Stimulated activated CD4-positive, alpha-beta T cell treated with anti-CD3 and anti-CD28 coated beads, Interleukin-4, amount 100 ng/mL, for 48 hours (primary cell): ENCODE measurements at places on chromosomes 3 and 15.
A peak's percentile ranks its signal among the peaks of the same experiment; 100 is the strongest.

DNA sequence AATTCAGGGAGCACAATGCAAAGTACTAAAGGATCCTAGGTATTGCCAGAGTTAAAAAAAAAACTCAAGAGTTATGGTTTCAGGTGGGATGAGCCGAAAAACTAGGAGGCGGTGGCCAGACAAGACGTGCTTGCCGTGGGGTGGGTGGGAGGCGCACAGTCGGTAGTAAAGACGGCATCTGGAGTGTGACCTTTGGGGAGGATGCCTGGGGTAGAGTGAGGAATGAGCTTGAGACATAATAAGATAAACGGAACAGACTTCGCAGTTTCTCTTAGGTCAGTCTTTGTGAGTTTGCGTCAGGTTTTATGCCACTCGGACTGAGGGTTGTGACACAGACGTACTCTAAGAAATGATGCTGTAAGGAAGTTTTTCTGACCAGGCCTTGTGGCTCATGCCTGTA lies 139.6 kb downstream of the LRRK1 start:
- no peak for DNase-seq

DNA sequence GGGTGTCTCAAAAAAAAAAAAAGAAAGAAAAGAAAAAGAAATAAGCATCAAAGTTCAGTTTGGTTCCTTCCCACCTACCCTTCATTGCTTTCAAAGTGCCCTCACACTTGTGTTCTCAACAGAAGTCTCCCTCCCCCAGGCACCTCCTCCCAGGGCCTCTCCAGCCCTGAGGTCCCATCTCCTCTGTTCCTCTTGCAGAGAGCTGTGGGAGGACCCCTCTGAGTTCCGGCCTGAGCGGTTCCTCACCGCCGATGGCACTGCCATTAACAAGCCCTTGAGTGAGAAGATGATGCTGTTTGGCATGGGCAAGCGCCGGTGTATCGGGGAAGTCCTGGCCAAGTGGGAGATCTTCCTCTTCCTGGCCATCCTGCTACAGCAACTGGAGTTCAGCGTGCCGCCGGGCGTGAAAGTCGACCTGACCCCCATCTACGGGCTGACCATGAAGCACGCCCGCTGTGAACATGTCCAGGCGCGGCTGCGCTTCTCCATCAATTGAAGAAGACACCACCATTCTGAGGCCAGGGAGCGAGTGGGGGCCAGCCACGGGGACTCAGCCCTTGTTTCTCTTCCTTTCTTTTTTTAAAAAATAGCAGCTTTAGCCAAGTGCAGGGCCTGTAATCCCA lies 6.1 kb downstream of the CYP1A2 start:
- DNase-seq: no peak

- no peak for DNase-seq
Observed at GRCh38 chr3:112253301-112253971, 40.6 kb downstream of the SLC9C1 start.

DNA sequence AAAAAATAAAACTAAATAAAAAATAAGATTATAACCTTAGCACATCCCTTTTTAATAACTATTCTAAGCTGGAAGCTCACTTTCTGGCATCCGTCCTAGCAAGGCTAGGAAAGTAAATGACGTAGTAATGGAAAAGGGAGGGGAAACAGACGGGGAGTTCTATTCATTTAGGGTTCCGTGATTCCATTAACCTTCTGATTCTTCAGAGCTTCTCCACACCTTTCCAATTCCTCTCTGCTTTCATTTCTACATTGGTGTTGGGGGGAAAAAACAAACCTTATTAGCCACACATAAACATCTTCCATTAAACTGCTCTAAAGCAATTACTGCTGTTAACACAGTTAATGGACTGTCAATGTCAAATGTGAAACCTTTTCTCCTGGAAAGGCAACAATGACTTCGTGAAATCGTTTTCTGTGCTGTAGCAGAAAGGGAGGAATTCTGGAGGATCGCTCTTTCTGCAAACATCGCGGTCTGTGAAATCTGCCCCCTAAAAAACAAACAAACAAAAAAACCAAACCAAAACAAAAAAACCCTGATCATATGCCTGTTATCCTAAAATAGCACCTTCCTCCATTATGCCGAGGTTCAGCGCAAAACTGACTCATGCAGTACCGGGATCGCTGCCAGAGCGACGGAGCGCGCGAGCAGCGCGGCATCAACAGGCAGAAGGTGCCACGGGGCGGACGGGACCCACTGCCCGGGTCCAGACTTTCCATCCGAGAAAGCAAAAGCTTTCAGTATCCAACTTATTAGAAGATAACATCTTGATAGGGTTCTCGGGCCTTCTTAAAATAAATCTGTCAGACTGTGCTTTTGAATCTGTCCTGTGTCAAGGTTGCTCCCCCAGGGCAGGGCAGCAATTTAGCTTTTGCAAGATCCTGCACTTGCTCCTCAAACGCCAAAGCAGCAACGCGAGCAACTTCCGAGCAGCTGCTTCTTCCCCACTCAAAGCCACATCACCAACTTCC lies 156.2 kb downstream of the FGF12 start:
- DNase-seq: no peak

DNA sequence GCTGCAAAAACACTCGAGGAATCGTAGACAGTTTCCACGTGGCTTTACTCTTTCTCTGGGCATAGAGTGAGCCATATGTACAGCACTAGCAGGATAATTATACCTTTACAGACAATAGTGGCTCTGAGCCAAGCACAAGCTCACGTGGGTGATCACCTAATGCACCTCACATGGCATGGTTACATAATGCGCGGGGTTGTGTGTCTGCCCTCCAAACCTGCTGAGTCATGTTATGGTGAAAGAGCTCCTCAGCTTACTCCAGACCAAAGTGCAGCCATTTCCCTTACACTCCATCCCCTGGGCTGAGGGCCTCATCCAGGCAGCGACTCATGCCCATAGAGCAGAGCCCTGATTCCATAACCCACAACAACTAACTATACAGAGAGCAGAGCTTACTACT lies 1458.4 kb upstream of the CADM2 start:
- no peak for DNase-seq

GRCh38 chr3:107132674-107133073 lies 244.6 kb upstream of the CCDC54 start:
- no peak for DNase-seq

DNA sequence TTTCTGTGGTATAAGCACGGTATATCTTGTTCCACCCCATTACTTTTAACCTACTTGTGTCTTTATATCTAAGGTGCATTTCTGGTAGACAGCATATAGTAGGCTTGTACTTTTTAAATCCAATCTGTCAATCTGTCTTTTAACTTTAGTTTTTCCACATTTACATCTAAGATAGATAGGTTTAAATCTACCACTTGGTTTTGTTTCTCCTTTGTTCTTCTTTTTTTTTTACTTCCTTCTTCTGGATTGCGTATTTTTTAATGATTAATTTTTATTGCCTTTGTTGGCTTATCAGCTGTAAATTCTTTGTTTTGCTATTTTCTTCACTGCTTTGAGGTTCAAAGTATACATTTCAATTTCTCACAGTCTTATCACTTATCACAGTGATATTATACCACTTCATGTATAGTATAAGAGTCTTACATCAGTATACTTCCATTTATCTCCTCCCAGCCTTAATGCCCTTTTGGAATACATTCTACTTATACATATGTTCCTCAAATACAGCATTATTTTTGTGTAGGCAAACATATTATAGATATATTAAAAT lies 31.0 kb downstream of the IQCB1 start:
- no peak for DNase-seq

GRCh38 chr15:39896101-39896500 lies 24.0 kb downstream of the GPR176 start:
- no peak for DNase-seq

GRCh38 chr3:187207062-187207461 lies 9.8 kb downstream of the RTP1 start:
- no peak for DNase-seq

DNA sequence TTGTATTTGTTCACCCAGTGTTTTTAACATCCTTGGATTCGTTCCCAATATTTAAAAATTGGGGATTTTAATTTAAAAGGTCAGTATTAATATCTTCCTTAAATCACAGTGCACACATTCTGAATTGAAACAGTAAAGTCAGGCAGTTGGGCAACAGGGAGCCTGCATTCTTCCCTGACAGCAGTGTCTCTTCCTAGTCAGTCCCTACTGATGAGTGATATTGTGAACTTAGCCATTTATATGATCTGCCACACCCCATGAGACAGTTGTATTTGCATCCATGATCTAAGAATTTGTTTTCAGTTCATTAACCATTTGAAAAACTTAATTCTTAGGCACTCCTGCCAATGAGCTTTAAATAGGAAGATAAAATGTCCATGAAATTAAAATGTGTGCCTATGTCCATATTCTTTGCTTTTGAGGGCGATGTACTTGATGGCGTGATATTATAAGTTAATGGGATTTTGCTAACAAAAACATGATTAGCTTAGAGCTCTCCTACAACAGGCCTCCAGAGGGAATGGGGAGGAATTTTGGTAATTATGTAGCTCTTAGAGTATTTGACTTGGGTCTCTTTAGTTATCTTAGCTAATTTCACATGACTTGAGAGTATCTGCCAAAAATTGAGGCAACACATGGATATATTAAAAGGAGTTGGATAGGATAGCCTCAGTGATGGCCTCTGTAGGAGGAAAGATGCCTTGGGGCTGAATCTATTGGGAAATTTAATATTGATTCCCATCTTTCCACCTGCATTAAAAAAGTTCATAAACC lies 219.3 kb downstream of the PTPRG start:
- no peak for DNase-seq

DNA sequence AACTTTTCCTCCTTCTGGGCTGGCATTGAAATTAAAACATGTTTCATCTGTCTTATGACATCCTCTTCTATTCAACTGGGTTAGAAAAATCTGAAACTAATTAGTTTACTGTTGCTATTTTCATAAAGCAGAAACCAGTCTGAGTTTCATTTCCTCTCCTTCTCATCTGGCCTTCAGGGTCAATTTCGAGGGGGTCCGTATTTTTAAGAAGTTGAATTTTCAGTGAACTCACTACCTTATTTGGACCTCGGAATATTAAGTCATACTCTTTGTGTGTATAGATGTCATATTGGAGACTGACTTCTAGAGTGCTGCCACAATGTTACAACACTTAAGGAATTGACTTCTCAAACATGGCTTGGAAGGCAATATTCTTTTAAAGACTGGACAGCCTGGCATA lies 485.9 kb downstream of the SQOR start:
- DNase-seq: no peak

DNA sequence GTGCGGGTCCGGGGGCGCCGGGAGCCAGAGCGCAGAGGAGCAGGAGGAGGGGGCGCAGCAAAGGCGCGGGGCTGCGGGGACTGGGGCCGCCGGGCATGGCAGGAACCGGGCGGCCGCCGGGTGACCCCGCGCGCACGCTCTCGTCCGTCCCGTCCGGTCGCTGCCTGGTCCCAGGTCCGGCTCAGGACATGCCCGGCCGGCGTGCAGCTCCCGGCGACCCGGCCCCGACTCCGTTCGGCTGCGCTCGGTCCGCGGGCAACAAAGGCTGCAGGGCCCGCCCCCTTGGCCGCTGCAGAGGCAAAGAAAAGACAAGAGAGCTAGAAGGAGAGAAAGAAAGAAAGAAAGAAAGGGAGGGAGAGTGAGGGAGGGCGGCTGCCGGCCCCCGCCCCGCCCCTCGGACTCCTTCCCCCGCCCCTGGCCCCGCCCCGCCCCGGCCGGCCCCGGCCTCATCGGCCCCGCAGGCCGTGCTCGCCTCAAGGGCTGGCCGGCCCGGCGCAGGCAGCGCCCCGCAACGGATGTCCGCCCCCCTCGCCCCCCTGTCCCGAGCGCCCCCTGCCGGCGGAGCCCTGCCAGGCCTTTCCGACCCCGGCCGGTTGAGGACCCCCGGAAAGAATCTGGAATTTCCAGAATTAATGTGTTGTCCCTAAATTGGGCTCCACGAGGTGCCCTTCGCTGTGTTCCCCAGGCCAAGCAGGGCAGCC lies at the start of gene ADAMTS7:
TSS of gene ADAMTS7 (minus strand) at position 341 of the 701 bp plus-strand sequence. CDS start at position 97, 244 bp downstream.
- DNase-seq: peak; percentile 43

DNA sequence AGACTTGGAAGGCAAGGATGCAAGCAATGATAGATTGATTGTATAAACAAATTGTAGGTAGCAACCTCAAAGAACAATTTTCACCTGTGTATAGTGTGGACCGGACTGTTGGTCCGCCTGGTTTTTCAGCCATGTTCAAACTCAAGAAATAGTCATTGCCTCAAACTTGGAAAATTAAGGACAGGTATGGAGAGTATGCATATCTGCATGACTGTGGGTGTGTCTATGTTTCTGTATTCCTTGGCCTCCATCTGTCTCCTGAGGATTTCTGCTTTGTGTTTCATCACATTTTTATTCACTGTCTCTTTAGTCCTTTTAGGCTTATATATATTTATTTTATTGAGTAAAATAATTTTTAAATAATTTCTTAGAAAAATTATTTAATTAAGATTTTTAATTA lies 53.9 kb upstream of the RASA2 start:
- no peak for DNase-seq

DNA sequence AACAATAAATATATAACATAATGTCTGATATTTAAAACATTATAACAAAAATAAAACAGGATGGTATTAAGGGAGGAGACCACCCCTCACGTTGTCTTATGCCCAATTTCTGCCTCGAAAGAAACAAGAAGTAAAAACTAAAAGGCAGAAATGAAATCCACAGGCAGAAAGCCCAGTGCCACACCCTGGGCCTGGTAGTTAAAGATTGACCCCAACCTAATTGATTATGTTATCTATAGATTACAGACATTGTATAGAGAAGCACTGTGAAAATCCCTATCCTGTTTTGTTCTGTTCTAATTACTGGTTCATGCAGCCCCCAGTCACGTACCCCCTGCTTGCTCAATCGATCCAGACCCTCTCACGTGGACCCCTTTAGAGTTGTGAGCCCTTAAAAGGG lies 22.3 kb upstream of the ACP3 start:
- DNase-seq: no peak

DNA sequence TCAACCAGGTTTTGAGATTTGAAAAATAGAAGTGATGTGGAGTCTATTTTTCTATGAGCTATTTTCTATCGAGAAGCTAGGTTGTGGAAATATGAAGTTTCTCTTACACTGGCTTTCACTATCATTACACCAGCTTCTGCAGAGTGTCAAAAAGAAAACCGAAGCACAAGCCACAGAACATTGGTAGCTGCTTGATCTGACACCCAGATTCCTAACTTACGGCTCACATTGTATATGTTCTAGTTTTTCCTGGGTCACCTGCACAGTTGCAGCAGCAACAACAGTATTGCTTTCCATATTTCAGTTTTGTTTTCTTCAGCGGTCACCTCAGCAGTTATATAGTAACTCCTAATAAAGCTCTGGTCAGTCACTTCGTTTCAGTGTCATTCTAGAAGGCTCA lies 790.1 kb downstream of the PLOD2 start:
- no peak for DNase-seq

DNA sequence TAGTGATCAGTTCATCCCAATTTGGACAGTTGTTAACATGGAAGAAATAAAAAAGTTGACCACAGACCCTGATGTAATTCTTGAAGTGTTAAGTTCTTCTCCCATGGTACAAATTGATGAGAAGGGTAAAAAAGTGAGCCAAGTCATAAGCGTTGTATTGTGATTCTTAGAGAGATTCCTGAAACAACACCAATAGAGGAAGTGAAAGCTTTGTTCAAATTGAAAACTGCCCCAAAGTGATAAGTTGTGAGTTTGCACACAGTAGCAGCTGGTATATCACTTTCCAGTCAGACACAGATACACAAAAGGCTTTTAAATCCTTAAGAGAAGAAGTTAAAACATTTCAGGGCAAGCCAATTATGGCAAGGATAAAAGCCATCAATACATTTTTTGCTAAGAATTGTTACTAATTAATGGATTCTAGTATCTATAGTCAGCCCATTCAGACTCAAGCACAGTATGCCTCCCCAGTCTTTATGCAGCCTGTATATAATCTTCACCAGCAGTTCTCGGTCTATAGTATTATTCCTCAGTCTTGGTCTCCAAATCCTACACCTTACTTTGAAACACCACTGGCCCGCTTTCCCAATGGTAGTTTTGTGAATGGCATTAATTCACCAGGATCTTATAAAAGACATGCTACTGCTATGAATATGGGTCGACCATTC lies 38.2 kb downstream of the CDIN1 start:
- no peak for DNase-seq
